ENCODE measurements at places on chromosomes 3 and 15.

DNA sequence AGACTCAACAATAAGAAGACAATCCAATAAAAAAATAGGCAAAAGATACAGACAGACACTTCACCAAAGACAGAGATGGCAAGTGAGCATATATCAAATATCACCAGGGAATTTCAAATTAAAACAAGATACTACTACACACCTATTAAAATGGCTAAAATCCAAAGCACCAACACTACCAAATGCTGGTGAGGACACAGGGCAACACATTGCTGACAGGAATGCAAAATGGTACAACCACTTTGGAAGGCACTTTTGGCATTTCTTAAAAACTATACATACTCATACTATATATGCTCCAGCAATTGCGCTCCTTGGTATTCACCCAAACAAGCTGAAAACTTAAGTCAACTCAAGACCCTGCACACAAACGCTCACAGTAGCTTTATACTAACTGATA, 12.9 kb downstream of the DLG1 start:
- no peak for DNase-seq

- DNase-seq, result no peak
Observed at GRCh38 chr3:131178710-131179375, 152.2 kb downstream of the NEK11 start.

- DNase-seq, result no peak
Observed at GRCh38 chr3:193655831-193656433, 62.9 kb downstream of the OPA1 start.

DNA sequence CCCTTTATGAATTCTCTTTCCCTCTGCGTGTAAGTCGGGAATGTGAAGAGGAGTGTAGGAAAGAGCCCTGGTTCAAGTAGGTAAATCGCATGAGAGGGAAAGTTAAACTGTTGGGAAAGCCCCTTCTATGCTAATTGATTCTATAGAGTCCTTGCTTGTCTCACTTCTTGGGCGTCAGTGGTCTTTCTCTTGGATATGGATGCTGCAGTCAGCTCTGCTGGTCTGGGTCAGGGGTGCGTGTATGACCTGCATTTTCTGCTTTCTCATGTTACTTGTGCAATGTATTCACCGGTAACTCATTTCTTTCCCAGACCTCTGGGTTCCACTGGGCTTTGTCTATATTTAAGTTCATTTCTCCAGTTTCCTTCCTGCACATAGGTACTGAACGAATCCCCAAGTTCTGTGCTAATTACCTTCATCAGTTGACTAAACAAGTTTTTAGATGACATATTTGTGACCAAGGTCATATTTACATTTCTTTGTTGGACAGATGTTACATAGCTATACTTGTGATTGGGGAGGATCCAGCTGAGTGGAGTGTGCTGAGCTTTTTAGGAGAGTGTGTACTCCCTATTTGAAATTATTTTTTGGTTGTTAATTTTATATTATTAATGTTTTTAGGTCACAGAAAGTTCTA, 1.4 kb downstream of the SETD5 start:
- peak; percentile 31 for DNase-seq

DNA sequence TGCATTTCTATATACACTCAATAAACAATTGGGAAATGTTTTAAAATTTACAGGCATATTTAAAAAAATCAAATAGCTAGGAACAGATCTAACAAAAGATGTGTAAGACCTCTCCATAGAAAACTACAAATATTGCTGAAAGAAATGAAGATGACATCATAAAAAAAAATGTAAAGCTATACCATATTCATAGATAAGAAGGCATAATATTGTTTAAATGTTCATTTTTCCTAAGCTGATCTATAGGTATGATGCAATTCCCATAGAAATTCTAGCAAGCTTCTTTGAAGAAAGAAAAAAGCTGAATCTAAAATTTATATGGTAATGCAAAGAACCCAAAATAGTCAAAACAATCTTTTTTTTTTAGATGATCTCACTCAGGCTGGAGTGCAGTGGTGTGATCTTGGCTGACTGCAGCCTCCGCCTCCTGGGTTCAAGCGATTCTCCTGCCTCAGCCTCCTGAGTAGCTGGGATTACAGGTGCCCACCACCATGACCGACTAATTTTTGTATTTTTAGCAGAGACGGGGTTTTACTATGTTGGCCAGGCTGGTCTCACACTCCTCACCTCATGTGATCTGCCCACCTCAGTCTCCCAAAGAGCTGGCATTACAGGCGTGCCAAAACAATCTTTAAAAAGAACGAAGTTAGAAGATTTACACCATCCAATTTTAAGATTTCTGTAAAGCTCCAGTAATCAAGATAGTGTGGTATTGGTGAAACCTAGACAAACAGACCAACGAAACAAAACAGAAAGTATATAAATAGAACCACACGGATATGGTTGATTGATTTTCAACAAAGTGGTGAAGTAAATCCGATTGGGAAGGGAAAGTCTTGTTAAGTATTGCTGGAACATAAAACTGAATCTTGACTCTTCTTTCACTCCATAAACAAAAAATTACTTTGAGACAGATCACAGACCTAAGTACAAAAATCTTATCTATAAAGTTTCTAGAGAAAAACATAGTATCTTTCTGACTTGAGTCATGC, 6.3 kb upstream of the BHLHE40 start:
- DNase-seq, result no peak

DNA sequence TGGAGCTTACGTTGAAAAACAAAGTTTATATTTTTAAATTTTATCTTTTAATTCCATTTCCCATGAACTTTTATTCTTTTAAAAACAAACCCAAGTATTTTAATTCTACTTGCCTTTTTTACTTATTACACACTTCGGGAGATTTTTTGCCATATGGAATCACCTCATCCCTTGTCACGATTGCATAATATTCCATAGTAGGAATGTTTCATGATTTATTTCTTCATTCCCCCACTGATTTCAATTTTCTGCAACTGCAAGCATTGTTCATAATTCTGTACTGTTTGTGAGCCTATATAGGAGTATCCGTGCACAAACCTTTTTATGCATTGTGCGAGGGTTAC, 574 bp upstream of the SLC25A36 start:
- DNase-seq, result no peak

GRCh38 chr3:122562923-122563716, 980 bp downstream of the PARP9 start:
- DNase-seq, result no peak

DNA sequence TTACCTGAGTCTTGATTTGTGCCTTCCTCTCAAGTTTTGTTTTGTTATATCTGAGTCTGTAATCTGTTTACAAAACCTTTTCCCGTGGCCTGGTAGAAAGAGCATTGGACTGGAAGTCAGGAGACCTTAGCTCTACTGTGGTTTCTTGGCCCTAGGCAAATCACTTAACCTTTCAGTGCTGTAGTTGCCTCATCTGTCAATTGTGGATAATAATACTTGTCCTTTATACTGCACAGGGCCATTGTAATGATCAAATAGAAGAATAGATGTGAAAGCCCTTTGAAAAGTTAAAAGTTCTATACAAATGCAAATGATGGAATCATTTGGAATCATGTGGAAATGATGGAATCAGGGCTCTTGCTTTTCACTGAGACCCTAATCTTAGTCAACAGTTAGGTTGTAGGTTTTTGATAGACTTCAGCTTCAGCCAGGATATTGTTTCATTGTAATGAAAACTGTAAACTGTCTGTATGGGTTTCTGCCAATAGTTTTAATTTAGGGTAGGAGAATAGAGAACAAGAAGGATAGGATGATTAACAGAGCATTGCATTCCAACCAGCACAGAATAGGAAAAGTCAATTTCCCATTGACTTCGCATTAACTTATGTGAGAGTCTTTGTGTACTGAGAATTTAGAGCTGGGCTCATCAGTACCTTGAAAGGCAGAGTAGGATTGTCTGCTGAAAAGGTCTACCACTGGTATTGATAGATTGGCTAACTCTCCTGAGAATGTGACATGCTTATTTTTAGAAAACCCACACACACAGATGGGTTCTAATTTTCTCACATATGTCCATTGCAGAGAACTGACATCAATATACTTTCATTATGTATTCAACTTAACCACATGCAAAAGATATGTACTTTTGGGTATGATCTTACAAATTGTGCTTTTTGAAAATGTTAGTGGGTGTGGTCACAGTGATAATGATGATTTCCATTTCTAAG, 21.8 kb downstream of the MAP2K5 start:
- no peak for DNase-seq

- DNase-seq, result no peak
Observed at GRCh38 chr3:42763021-42763420, 10.0 kb downstream of the CCDC13 start.

- DNase-seq, result no peak
Observed at GRCh38 chr3:111882799-111883198, 23.7 kb downstream of the PHLDB2 start.

GRCh38 chr15:66875588-66876420, 173.8 kb downstream of the SMAD6 start:
- no peak for DNase-seq

DNA sequence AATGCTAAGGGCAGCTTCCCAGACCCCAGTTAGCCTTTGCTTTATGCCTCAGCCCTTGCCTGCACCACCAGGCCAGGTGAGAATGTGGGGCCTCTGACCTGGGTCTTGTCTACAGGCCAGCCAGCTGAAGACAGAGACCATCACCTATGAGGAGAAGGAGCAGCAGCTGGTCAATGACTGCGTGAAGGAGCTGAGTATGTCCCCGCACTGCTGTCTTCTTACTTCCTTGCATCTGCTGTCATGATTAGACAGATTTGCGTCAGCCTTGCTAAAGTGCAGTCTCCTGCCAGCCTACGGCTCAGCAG, 74.6 kb downstream of the CCK start:
- DNase-seq, result no peak

- DNase-seq, result no peak
Observed at GRCh38 chr15:47932261-47932660, 188.5 kb upstream of the SLC24A5 start.

DNA sequence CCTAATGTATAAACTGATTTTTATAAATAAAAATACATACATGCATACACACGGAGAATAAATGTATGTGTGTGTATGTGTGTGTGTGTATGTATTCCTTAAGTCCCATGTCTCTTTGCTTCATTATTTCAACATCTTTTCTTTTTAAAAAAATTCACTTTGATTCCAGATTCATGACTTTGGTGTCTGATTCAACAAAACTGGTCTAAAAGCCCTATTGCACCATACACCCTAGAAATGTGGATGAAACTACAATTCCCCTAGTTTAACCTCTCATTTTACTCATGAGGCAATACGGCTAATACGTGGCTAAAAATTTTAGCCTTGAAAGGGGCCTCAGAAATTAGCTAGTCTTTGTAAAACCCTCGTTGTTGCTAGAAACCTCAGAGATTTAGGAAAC, 228.1 kb downstream of the ADAMTS9 start:
- DNase-seq, result no peak

- no peak for DNase-seq
Observed at GRCh38 chr3:184551103-184551502, 10.5 kb upstream of the EPHB3 start.

DNA sequence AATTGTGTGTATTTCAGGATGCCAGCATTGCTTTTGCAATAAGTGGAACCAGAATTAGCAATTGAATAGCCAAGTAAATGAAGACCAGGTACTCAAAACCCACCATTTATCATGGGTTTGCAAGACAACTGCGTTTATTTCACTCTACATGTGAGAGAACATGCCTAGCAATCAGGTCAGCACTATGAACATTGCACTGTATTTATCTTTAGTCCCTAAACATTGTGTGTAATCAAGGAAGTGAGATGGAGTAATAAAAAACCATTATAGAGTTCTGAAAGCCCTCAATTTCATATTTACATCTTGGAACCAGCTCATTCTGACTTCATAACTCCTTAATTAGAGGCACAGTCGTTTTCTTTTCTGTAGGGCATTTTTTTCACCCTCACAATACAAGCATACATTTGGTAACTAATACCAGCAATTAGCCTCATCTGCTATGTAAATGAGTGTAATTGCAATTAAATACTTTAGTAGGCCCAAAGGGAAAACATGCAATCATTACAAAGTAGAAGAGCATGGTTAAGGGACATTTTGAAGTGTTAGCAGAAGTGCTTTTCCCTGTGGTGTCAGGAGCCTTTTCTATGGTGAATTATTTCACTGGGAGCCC, 153.1 kb upstream of the DPH6 start:
- DNase-seq, result no peak

DNA sequence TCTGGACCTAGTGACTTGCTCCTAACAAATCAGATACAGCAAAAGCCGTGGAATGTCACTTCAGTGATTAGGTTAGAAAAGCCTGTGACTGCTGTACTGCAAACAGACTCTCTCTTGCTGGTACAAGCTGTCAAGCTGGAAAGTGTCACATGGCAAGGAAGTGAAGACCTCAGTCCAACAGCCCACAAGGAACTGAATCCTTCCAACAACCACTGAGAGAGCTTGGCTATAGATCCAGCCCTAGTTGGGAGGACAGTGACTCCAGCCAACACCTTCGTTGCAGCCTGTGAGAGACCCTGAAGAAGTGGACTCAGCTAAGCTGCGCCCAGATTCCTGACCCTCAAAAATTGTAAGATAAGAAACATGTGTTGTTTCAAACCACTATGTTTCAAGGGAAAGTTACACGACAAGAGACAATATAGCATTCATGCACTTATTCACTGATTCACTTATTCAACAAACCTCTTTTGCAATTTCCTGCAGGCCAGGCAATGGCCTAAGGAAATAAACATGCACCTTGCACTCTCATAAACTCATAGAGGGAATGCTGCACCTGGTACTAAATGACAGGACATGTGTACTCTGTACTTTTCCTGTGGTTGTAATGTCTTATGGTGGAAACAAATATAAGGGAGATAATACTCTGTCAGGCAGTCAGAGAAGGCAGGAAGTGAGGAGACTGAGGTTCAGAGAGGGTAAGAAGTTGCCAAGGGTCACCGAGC, 142.9 kb downstream of the CADPS start:
- DNase-seq, result no peak

GRCh38 chr3:169008776-169009358, 654.6 kb downstream of the MECOM start:
- no peak for DNase-seq

GRCh38 chr15:77904901-77905300, 172.6 kb downstream of the TBC1D2B start:
- no peak for DNase-seq

DNA sequence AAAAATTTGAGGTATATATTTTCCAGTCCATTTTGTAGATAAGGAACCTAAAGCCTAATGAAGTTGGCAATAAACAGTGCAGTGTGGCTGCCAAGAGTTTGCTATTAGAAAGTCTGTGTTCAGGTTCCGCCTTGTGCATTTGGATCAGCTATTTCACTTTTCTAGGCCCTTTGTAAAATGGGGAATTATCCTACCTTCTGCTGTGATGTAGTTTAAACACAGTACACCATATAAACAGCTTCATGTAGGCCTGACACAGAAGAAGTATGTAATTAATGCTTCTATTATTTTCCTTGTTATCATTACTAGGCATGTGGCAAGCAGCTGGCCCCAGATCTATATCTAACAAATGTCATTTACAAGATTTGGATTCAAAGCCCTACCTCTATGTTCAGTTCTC, 456.3 kb downstream of the GABRG3 start:
- DNase-seq, result no peak

- DNase-seq, result no peak
Observed at GRCh38 chr3:182524711-182525401, 268.4 kb upstream of the ATP11B start.

DNA sequence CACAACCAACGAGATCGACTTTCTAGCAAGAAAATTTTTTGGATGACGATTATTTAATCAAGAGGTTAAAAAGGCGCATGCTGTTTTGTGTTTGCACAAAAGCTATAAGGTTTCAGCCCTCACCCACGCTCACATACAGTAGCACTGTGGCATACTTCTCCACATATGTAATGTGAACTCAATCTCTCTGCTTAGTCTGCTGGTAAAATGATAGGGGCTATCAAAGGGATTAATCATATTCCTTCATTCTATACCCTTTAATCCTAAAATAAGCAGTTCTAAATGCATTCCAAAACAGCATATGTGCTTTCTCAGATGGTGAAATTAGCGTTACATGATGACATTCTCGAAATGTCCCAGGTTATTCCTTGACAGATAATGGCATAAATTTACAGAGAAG, 196.9 kb upstream of the PRICKLE2 start:
- DNase-seq, result no peak

Measured in Kasumi-1 (cell line).